ENCODE measurements at places on chromosomes 2 and 18. TPM values are rescaled to one million over a fixed set of nuclear protein-coding genes. Genes with fewer than 3 reads are reported as not detected.

The RSAD2 gene
- total RNA-seq: 0.44 TPM

GRCh38 chr18:2979129-2979528 lies 33.8 kb downstream of the LPIN2 start:
- no peak for DNase-seq

- no peak for DNase-seq
Measured at GRCh38 chr2:167183931-167184330, 295.7 kb downstream of the XIRP2 start.

GRCh38 chr2:161131804-161132203 lies 28.4 kb upstream of the TANK start:
- DNase-seq: no peak

GRCh38 chr2:176865336-176865735 lies 347.3 kb upstream of the HNRNPA3 start:
- DNase-seq: no peak

The SEPTIN10 gene
- 87.3 TPM for total RNA-seq

The KIF1A gene
- total RNA-seq: 1.2 TPM

The ACADL gene
- 0.05 TPM for total RNA-seq

The TEKT4 gene
- total RNA-seq: not detected

The ERLEC1 gene
- total RNA-seq: 57.4 TPM

The ICA1L gene
- 3.6 TPM for total RNA-seq

GRCh38 chr2:30234180-30234971 lies 3.0 kb downstream of the LBH start:
- no peak for DNase-seq

The TRIM54 gene
- total RNA-seq: not detected

- no peak for DNase-seq
Measured at GRCh38 chr18:44844486-44844885, 163.8 kb downstream of the SETBP1 start.

GRCh38 chr2:37367310-37367709 lies 22.9 kb downstream of the QPCT start:
- no peak for DNase-seq

The ABCB11 gene
- total RNA-seq: 0.18 TPM

The MC2R gene
- total RNA-seq: not detected

GRCh38 chr2:147639891-147640290 lies 204.9 kb upstream of the ACVR2A start:
- no peak for DNase-seq

The G6PC2 gene
- not detected for total RNA-seq

The UPP2 gene
- not detected for total RNA-seq

DNA sequence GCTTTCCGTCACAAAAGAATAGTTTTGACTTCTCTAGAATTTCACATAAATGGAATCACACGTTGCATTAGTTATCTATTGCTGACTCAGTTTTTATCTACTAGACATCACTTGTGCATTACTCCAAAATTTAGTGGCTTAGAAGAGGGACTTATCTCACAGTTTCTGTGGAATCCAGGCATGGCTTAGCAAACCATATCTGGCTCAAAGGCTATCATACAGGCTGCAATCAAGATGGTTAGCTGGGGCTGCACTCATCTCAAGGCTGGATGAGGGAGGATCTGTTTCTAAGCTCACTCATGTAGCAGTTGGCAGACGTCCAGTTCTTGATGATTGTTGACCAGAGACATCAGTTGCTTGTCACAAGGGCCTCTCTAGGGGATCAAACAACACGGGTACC lies 6.6 kb upstream of the DSC3 start:
- no peak for DNase-seq

GRCh38 chr2:176138923-176139660 lies 9.6 kb downstream of the HOXD8 start:
- DNase-seq: no peak

The DLX2 gene
- total RNA-seq: 0.41 TPM

- DNase-seq: no peak
Measured at GRCh38 chr2:160918906-160919503, 241.2 kb upstream of the TANK start.

The OTOS gene
- not detected for total RNA-seq

DNA sequence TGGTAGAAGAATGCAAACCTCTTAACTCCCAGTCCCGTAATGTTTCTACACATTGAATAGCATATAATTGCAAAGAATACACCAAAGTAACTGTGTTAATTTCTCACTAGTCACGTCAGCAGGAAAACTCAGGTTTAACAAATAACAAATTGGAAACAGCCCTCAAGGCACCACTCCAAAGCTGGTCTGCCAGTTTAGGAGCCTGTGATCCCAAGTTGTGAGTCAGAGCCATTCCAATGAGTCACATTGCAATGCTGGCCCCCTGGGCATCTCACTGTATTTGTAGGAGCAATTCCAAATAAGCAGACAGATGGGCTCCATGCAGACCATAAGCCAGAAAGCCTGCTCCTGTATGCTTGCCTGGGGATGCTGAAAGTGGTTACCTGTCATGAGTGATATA lies 143.2 kb upstream of the SETBP1 start:
- DNase-seq: no peak

The NEUROD1 gene
- not detected for total RNA-seq

DNA sequence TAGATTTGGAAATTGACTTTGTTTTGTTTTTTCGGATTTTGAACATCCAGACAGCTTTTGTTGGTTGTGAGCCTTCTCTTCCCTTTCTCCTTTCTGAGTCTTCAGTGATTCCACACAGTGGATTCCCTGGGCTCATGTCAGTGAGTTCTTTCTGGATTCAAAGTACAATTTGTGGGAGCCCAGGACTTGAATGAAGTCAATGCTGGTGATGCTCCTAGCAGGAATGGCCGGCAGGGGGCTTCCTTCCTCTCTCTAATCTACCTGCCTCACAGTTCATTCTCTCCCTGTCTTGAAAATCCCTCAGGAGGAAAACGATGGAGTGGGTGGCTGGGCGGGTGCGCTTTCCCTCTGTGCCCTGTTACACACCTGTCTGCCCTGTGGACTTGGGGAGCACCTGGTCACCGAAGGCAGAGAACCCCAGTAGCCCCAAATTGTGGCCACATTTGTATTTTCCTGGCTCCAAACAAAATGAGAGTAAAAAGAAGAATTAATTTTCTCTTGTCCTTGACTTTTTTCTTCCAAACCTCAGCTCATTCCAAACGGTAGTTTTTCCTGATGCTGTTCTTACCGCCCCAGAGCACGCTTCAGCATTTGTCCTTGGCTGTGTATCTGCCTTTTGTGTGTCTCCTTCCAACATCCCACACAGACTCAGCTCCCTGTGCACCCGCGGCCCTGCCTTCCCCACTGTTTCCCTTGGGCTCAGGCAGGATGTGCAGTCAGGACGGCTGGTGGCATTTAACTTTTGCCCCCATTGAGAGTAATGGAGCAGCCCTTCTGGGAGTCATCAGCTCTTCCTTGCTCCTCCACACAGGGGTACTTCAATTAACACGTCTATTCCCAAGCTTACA lies 86.6 kb downstream of the MARCO start:
- DNase-seq: no peak

The MBD1 gene
- 55.2 TPM for total RNA-seq

- no peak for DNase-seq
Measured at GRCh38 chr2:170823088-170823897, 6.6 kb downstream of the GAD1 start.

The CCDC85A gene
- 8.0 TPM for total RNA-seq

Measured in glomerular endothelial cell (primary cell).